Fibroblast of the conjunctiva (primary cell): ENCODE measurements at places on chromosomes 13 and 19.

DNA sequence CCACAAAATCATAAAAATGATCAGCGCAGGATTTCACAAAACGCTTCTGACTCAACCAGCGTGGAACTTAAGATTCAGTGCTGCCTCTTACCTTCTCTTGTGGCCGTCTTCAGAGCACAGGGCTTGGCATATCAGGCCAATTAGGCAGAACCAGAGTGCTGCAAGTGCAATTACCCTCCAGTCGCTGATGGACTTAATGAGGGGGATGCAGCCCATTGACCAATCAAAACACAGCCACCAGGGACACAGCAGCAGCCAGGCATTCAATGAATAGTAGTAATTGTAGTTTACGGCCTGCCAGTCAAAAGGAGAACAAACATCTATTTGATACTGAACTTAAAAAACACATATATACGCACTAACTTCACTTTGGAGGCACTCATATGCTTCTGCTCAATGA is 38.2 kb downstream of the TMTC4 start:
- no peak for DNase-seq

- DNase-seq = no peak
These were observed 952.4 kb downstream of the PCDH17 start for GRCh38 chr13:58583966-58584365.

- DNase-seq = no peak
These were observed 427 bp downstream of the PLPPR3 start for GRCh38 chr19:821231-821824.

DNA sequence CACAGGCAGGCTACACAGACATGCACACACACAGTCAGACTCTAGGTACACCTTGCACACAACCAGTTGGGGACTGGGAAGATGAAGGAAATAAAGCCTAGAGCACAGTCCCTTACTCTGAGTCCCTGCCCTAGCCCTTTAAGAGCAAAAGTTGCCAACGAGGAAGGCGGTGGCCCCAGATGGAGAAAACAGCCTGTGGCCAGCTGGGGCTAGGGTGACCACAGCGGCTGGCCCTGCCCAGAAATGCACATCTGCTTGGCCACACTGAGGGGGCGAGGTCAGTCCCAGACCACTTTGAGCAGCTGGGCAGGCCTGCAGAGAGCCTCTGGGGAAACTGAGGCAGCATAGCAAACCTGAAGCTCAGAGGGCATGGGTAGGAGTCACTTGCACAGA is 52.3 kb downstream of the PTPRS start:
- DNase-seq = no peak

GRCh38 chr19:17869114-17869608 is 2.6 kb upstream of the SLC5A5 start:
- no peak for DNase-seq

DNA sequence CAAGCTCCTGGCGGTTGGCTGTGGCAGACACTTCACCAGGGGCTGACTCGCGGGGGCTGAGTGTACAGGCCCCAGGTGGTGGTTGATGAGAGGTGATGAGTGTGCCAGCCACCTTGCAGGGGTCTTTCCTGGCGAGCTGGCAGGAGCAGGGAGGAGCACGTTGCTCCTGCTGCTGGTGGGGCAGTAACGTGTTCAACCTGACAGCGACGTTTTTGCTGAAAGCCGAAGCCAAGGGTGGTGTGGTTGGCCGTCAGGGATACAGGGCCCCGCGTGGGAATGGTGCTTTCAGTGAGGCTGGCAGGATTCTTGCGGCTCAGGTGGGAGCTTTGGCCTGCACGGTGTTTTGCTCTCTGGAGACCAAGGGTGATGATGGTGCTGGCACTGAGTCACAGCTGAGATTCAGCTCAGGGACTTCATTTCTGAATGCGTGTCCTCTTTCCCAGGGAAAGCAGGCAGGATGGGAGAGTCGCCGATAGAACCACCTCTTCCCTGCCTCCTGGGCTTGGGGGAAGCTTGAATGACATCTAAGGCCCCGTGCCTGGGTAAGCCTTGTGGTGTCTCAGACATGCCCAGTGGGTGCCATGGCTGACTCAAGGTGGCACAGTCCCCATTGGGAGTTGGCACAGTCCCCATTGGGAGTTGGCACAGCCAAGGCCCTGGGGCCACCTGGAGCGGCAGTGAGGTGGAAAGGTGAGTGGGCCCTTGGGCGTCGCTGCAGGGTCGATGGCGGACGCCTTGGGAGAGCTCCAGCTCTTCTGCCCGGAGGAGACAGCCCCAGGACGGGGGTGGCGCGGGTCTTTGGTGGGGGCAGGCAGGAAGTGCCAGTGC is 8.8 kb downstream of the DAZAP1 start:
- no peak for DNase-seq

DNA sequence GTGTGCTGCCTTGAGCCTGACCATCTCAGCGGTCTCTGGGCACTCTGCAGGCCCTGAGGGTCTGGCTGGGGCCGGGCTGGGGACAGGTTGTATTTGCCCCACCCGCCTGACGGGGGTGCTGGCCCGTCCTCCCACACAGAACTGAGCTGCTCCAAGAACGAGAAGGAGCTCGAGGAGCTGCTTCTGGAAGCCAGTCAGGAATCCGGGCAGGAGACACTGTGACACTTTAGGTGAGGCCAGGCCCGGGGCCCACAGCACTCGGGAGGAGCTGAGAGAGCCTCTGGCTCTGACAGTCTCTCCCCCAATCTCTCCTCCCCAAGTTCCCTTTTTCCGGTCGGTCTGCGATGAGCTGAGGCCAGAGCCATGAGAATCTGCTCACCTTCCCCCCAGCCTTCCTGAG is 14.5 kb downstream of the NKPD1 start:
- DNase-seq = no peak

DNA sequence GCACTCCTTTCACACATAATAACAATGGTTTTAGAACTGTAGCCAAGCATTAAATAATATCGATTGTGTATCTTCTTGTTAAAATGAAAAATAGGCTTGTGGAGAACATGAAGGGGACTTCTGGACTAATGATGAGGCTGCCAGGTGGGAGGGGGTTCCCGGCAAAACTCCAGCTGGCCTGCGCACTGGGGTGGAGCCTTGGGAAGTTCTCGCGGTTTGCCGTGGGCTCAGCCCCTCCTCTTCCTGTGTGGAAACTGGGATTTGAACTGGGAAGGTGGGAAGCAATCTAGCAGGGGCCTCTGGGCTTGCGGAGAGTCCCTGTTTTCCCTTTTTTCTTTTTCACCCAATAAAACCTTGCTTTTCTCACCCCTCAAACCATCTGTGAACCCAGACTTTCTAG is 113.7 kb upstream of the SLITRK1 start:
- DNase-seq = no peak
